ENCODE measurements at places on chromosomes 12 and 14.

GRCh38 chr12:82414044-82414443 is 55.7 kb downstream of the METTL25 start:
- no peak for DNase-seq

DNA sequence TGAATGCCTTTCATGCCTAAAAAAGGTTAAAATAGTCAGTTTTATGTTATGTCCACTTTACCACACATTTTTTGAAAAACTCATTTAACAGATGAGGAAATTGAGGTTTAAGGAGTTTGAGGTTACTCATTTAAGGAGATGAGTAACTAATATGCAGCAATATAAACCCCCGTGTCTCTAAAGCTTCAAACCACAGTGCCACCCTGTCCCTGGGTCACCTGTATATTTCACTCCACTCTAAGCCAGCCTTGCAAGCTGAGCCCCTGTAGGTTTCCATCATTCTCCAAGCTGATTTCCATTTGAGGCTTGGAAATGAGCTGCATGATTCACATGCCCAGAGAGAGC is 64.4 kb downstream of the NUAK1 start:
- DNase-seq = no peak

DNA sequence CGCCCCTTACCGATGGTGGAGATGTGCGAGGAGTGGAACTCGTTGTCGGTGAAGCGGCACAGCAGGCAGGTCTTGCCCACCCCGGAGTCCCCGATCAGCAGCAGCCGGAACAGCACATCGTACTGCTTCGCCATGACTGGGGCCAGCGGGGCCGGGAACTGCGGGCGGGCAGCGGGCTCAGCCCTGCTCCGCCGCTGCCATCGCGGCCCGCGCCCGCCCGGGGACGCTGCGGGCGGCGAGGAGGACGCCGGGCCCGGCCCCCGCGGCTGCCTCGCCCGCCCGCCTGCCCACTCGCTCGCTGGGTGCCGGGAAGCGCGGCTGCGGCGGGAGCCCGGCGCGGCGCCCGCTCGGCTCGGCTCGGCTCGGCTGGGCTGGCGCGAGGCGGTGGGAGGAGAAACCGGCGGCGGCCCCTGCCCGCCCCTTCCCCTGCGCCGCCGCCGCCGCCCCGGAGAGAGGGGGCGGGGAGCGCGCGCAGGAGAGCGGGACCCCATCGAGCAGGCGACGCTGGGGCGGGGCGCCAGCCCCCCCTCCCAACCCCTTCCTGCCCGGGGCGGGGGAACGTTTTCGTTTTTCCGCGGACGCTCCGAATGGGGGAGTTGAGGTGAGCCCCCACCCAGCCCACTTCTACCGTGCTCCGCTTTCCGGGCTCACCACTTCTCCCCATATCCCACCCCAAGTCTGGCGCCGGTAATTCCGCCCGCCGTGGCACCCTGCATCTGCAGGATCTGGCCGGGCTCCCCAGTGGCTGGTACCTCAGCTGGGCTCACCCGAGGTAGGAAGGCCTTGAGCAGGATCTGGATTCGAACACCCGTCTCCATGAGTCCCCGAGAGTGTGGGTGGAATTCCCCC is at the start of gene RAB15:
Gene RAB15, minus strand, starts transcription at position 394 of the 849 bp plus-strand sequence. Its CDS starts 260 bp downstream, at position 134.
- DNase-seq = no peak

DNA sequence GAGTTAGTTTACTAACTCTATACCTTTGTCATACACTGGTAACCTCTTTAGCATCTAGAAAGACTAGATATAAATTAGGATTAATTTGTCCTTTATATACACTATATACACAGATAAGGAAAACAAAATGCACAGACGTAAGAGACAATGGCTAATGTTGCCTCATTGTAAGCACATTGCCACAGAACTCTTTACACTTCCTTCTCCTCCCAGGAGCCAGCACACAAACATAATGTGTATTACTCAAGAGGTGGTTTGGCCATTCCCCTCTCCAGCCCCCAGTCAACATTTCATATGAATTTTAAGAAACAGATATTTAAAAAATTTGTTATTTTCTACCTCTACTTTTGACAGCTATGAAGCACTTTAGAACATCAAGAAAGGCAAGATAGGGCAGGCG is 131.4 kb upstream of the OR4E1 start:
- no peak for DNase-seq

DNA sequence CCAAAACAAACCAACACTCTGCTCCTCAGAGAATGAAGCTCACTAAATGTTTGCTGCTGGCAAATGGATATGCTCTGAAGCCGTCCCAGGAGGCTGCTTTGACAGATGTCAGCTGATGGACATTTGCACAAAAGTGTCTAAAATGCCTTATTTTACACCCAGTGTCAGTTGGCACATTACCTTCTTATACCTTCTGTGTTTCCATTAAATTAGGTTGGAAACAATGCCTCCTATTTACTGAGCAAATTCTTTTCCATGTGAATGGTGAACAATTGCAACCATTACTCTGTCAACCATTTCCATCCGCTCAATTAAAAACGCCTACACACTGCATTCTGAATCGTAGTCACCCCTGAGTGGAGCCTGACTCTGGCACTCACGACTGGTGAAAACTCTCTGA is 1679.9 kb upstream of the FLRT2 start:
- DNase-seq = no peak

DNA sequence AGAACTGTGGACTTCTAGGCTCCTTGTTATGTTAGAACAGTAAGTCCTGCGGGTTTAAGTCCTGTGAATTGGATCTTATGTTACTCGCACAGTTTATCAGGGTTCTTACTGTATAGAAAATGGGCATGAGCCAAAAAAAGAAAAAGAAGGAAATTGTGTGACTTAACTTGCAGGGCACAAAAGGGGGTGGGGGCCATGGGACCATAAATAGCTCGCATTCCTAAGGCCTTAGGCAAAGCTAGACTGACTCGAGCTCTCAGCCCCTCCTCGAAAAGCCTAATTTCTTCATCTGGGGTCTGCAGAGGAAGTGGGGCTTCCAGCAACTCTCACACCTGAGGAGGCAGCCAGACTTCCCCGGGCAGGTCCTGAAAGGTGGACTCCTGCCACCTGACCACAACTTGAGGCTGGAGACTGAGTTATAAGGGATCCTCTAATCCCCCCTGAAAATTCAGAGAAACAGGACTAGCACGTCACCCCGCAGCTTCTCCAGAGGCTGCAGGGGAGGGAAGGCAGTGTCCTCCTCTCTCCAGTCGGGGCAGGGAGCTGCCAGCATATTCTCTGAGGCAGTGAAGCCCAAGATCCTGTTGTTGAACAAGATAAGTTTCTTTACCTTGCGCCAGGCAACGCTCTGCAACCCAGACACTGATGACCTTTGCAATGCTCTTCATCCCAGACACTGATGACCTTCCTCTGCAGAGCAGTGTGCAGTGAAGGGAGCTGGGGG is 280.5 kb downstream of the PCNX1 start:
- DNase-seq = no peak

GRCh38 chr12:76152181-76152807 is 67.8 kb upstream of the NAP1L1 start:
- no peak for DNase-seq

DNA sequence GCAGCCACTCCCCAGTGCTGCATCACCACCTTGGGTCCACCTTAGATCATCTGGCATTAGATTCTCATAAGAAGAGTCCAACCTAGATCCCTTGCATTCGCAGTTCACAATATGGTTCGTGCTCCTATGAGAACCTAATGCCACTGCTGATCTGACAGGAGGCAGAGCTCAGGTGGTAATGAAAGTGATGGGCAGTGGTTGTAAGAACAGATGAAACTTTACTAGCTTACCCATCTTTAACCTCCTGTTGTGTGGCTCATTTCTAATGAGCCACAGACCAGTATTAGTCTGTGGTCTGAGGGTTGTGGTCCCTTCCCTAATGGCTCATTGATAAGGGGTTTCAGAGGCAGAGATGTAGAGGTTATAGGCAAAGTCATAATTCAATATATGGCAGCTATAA is 615.9 kb upstream of the MIS18BP1 start:
- no peak for DNase-seq

DNA sequence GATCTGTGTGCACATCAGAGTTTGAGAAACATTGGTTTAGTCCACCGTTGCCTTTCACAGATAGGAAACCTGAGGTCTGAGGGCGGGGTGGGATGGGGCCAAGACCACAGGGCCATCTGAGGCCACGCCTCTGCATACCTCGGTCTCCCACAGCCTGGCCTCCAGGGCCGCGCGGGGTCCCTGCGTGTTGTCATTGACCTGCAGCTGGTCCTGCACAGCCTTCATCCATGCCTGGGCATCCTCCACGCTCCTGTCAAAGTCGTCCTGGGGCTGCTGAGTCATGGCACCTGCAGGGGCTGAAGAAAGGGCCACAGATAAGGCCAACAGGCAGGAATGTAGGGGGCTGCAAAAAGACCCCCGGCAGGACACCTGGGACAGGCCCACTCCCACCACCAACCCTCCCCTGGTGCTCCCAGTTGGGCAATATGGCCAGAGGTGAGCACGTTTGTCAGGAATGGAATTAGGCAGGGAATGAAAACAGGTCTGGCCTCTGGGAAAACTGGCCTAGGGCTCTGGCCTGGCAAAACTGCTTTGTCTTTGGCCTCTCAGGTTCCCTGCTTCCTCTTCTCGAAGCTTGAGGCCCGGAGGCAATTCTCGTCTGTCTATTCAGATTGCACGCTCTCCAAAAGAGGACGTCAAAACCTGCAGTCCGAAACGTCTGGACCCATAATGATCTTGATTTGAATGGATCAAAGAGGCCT is 40.8 kb downstream of the SYNE3 start:
- DNase-seq = no peak

- DNase-seq = no peak
These were observed 112.6 kb downstream of the ADGRD1 start for GRCh38 chr12:131066207-131066885.

DNA sequence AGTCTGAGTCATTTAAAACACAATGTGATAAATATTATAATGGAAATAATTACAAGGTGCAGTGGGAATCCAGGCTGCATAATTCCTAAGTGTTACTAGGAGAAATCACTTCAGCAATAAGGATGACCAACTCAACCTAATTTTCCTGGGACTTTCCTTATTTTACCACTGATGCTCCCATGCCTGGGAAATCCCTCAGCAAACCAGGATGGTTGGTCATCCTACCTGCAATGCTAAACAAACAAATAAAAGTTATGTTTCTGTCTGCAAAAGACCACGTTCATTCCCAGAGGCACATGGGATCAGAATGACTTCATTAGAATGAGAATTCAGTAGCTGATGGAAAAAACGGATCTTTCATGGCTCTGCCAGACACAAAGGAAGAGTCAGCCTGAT is 130.8 kb upstream of the RAP1B start:
- DNase-seq = no peak

GRCh38 chr12:80707126-80707829 is at the start of gene MYF6:
Gene MYF6, plus strand, starts transcription at chr12:80707634. Its CDS starts 86 bp downstream, at chr12:80707720.
- no peak for DNase-seq

Data from NCI-H187 treated with DMSO at 0.1 percent for 48 hours (cell line).